T-cell (primary cell): ENCODE measurements at places on chromosomes 2 and 18.

DNA sequence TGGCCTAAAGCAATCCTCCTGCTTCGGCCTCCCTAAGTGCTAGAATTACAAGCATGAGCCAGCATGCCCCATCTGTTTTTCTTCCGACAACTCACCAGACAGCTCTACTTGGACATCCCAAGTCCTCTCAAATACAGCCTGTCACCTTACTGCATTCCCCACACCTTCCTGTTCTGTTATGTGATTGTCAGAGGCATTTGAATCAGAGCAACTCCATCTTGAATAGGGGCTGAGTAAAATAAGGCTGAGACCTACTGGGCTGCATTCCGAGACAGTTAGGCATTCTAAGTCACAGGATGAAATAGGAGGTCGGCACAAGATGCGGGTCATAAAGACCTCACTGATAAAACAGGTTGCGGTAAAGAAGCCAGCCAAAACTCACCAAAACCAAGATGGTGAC, 17.3 kb downstream of the ACVR1 start:
- no peak overlapping the region for H3K27ac ChIP-seq
- H3K4me3 ChIP-seq: no peak overlapping the region
- no peaks in the 10 kb centered on the region for H3K4me1 ChIP-seq

DNA sequence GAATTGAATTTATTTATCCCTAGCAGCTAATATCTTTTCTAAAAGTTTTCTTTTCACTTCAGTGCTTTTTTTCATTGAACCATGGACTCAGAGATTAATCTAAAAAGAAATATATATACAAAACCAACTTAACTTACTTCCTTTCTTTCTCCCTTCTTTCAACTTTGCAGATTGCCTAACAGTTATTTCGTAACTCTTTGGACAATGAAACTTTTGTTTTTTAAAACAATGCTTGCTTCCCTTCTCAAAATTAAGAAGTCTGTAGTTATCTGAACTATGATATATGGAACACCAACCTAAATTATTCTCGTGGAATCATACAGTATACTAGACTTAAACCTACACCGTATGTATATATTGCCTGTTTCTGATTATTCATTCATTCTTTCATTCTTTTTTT, 62.9 kb downstream of the MIB1 start:
- H3K4me3 ChIP-seq: no peak overlapping the region
- no peaks in the 10 kb centered on the region for H3K4me1 ChIP-seq
- H3K27me3 ChIP-seq: no peaks in the 10 kb centered on the region

- peaks cover 14% of the 10 kb centered on the region for H3K4me1 ChIP-seq
- peak overlapping the region; percentile 24 for H3K4me3 ChIP-seq
- H3K27ac ChIP-seq: no peak overlapping the region
- peaks cover 85% of the 10 kb centered on the region for H3K27me3 ChIP-seq
- DNase-seq: no peak
Measured at GRCh38 chr2:219484343-219485200, 14.1 kb upstream of the GMPPA start.

DNA sequence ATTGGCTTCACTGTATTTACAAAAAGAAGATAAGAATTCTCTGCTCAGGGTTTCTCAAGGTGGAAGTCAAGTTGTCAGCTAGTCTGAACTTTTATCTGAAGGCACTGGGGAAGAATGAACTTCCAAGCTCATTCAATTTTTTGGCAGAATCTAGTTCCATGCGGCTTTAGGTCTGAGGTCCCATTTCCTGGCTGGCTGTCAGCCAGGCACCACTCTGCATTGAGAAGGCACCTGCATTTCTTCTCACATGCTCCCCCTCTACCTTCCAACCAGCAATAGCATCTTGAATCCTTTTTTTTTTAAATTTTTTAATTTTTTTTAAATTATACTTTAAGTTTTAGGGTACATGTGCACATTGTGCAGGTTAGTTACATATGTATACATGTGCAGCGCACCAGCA, 46.2 kb upstream of the RPE start:
- no peaks in the 10 kb centered on the region for H3K4me1 ChIP-seq
- no peak for DNase-seq
- H3K27me3 ChIP-seq: peaks cover 2% of the 10 kb centered on the region
- no peak overlapping the region for H3K4me3 ChIP-seq
- no peak overlapping the region for H3K27ac ChIP-seq
- no peaks in the 10 kb centered on the region for H3K36me3 ChIP-seq

DNA sequence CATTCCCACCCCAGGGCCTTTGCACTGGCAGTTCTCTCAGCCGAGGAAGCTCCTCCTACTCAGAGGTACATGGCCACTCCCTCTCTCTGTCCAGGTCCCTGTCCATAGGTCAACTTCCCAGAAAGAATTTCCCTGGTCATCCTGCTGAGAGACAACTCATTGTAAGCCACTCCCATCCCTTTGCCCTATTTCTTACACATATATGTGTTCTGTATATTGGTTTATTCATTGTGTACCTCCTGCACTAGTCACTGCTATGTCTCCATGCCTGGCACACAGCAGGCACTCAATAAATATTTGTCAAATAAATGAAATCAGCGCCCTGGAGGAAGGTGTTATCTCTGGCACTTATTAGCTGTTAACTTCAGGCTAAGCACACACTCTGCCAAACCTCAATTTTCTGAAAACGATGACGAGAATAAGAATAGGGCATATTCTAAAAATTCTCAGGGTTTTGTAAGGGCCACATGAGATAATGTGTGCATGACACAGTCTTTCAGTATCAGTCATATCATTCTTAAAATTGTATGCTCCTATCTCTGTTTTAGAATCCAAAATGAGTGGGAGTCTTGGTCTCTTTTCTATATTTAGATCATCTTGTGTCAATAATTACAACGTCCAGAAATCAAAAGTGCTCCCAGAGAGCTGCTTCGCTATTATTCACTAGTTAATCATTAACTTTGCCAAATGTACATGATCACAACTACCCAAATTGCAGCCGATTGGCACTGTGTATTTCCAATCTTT, 198.0 kb downstream of the ALK start:
- H3K4me3 ChIP-seq: no peak overlapping the region
- DNase-seq: no peak

GRCh38 chr18:11387880-11388279, 221.5 kb upstream of the SLC35G4 start:
- H3K27me3 ChIP-seq: no peaks in the 10 kb centered on the region
- no peaks in the 10 kb centered on the region for H3K4me1 ChIP-seq
- no peak overlapping the region for H3K4me3 ChIP-seq
- H3K36me3 ChIP-seq: no peaks in the 10 kb centered on the region
- no peak overlapping the region for H3K27ac ChIP-seq

DNA sequence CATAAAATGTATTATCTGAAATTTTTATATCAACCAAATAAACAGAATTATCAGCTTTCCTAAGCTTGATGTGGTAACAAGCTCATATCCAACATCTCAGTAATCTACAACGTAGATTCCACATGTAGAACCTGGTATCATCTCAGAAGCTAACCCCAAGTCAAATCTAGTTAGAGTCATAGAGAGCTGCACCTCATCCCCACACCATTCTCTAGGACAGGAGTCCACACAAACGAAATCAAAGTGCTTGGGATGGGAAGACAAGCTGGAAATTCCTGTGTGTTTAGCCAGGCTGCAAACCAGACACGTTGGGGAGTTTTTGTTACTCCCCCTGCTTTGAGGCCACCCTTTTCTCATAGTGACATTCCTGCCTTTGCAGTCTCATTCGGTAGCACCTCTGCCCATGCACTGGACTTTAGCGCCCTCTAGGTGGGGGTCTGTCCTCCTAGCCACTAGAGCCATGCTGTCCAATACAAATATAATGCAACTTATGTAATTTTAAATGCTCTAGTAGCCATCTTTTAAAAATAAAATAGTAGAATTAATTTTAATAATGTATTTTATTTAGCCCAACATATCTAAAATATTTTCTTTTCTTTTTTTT, 28.1 kb upstream of the SATB2 start:
- H3K4me3 ChIP-seq: no peak overlapping the region
- DNase-seq: no peak
- H3K4me1 ChIP-seq: no peaks in the 10 kb centered on the region
- H3K27ac ChIP-seq: no peak overlapping the region
